NCI-H1930 (cell line): ENCODE measurements at places on chromosomes 6 and 20.

DNA sequence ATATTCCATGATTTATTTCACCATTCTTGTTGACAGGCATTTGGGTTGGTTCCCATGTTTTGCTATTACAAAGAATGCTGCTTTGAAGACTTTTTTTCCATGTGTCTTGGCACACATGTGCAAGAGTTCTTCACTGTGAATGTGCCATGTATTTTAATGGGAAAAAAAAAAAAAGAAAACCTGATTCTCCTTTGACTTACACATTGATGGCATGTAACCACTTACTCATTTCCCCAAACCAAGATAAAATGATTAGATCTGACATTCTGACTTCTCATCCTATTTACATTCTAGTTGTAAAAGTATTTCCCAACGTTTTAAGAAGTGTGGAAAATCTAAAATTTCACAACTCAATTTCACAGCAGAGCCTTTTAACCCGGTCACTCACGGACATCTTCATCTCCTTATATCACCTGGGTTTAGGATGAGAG lies 4.4 kb downstream of the CAP2 start:
- no peak for DNase-seq

DNA sequence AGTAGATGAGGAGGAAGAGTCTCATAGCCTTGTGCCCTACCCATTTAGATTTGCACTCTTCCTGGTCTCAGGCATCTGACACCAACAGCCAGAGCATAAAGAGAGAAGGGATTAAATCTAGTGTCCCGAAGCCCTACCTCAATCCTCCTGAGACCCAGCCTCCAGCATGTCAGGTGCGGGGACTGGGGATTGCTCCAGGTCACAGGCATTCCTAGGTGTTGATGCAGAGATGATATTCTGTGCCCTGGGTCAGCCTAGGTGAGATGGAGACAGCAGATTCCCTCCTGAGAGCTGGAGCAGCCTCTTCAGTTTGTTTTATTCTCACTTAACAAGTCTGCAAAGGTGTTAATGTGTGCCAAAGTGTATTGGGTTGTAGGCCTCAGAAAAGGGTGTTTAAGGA lies 89.8 kb downstream of the ANKRD6 start:
- DNase-seq, result no peak

GRCh38 chr6:42365021-42365420 lies 86.7 kb downstream of the TRERF1 start:
- DNase-seq, result no peak

GRCh38 chr20:63322146-63322932 lies 29.4 kb downstream of the COL20A1 start:
- no peak for DNase-seq

DNA sequence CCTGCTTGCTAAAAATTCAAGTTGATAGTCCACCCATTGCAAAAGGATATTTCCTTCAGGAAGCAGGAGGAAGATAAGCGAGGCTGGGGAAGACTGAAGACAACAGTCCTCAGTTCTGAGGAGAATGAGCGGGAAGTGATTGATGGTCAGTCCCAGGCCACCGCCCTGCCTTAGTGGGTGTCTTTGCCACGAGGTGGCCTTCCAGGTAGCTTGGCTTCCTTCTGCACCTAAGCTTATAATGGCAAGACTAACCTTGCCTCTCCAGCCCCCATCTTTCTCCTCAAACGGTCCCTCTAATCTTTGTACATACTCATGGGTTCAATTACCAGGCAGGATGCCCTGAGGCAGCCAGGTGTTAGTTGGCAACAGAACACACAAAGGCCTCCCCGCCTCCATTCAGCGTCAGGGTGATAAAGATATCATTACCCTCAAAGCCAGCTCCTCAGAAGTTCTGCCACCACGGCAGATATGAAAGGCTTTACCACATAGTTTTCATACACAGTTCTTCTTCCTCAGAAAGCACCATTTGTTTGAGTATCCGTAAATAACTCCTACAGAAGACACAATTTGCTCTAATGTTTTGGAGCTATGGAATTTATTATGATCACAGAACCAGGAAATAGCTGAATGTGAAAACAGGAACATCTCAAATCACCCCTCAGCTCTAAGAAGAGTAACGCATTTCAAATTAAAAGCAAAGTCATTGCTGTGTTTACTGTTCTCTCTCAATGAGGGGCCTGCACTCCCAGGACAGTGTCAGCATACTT lies 249.4 kb downstream of the ATXN1 start:
- DNase-seq, result no peak

GRCh38 chr6:123869334-123869733 lies 65.7 kb downstream of the NKAIN2 start:
- no peak for DNase-seq
